ENCODE measurements at places on chromosomes 7 and 10.

DNA sequence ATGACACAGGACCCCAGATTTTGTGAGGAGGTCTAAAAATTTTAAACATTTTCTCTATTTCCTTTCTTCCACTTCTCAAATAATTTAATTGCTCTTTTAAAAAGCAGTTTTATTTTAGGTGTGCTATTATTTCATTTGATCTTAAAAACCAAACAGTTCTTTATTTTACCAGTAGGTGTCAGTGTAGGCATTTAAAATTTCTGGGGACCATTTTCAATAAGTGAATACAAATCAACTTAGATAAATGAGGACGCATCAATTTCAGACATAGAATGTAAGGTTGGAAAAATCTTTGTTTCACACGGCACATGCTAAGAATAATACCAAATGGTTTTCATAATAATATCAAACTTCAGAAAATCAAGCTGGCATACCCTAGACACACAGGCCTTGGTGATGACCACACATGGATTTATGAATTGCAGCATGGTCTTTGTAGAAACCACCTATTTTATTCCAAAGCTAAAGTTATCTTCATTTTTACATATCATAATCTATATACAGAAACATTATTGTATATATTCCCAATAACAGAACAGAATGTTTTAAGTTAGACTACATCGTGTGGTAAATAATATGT is 127.6 kb upstream of the SLC26A5 start:
- DNase-seq = peak; percentile 4

GRCh38 chr7:136179851-136180721 is 202.9 kb upstream of the MTPN start:
- DNase-seq = no peak

- no peak for DNase-seq
Observed at GRCh38 chr7:143329471-143330170, 13.7 kb downstream of the CLCN1 start.

DNA sequence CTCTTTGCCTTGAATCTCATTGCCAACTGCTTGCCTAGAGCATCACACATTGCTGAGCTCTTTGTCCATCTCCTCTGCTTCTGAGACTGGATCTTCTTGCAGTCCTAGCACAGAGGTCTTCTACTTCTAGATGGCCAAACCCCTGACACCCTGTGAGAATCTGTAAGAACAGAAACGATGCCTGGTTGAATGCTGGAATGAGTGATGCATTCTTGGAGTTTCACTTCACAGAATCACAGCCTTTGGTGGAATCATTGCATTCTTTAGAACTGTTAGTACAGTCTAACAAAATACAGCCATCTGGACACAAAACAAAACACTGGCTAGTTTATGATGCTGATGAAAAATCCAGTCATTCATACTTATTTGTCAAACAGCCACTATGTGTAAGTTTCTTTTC is 141.7 kb upstream of the ITGB1 start:
- DNase-seq = no peak

DNA sequence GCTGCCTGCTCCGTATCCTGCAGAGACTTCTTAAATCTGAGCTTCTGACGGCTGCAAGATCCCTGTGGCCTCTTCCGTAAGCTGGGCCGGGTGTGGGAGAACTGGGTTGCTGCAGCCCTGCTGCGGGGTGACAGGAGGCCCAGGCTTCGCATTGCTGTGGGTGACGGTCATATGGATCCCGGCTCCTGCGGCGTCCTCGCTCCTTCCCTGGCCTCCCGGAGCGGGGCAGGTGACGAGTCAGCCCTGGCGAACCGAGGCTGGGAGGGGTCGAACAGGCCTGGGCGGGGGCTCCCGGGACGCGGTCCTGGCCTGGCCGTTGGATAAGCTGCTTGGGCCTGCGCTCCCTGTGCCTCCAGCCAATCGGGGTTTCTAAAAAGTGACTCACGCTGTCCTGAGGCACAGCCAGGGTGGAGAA is 7.8 kb upstream of the UBE2D1 start:
- no peak for DNase-seq

DNA sequence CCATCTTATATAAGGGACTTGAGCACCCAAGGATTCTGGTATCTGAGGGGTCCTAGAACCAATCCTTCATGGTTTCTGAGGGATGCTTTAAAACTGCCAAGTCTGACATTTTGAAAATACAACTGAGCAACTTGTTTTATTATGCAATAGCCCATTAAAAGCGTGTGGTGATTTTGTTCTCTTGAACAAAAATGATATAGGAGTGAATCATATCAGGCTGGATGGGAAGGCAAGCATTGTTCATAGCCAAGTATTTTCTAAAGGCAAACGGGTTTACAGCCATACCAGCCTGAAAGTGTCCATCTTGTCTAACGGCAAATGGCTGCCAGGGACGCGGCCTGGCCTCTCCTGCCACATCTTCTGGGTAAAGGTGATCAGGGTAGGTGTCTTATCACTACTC is 23.4 kb downstream of the RPP38 start:
- DNase-seq = no peak

- DNase-seq = no peak
Observed at GRCh38 chr10:17176091-17176490, 25.4 kb downstream of the TRDMT1 start.

GRCh38 chr7:82194016-82194643 is 249.4 kb downstream of the CACNA2D1 start:
- DNase-seq = no peak

DNA sequence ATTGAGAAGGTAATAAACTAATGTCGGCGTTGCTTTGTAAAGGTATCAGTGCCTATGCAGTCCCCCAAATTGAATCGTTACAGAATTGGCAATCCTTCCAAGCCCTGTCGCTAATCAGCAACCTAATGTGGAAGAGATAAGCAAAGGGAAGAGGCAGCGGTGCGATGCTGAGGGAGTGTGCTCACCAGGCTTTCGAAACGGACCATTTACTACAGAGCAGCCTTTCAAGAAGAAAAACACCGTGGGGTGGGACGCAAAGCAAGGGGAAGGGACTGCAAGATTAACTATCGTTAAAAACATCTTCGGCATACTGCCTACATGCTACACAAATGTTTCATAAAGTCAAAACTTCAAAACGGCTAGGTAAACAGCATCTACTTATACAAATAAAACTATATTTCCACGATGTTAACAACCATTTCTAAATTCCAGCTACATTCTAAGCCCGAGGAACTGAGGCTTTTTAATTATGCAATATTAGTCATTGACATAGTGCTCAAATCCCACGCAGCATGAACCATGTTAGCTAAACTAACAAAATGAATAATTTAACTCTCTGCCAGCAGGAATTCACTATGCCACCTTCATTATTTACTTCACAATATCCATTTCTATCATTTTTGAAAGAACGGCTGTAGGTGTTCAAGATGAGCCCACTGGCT is 85.2 kb downstream of the CHCHD3 start:
- DNase-seq = no peak

DNA sequence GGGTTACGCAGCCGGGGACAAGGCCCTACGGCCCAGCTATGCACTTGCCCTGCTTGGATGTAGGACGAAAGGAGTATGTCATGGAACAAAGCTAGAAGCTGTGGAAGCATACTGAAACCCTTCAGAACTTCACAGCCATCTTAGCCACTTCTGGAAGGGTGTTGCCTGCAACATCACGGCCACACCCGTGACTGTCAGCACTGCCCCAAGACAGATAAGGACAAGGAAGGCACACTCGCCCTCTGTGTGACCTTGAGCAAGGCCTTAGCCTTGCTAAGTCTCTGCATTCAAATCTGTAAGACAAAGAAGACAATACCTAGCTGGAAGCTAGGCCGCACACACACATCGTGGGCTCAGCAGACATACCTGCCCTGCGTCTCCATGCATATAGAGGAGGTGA is 352.5 kb upstream of the MGMT start:
- DNase-seq = no peak

- no peak for DNase-seq
Observed at GRCh38 chr10:527416-527815, 162.1 kb downstream of the DIP2C start.

DNA sequence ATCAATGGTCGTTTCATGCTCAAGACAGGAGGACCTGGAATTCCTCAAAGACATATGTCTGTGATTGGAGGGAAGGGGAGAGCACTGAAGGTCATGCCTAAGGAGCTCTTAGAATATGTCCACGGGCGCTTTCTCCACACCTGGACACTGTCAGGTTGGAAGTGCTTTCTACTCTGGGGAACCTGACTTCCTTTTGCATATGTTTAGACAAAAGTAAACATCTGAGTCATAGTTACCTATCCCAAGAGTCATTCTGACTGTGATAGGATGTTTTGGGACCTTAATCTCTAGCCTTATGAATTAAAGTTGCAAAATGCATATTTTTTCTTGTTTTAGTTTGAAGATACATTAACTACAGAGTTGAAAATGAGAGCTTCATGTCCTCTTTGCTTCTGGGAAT is 251.7 kb downstream of the KLF6 start:
- no peak for DNase-seq
